ENCODE measurements at places on chromosomes 5 and 9.

- DNase-seq = peak; percentile 19
These were observed 369 bp downstream of the OCLN start for GRCh38 chr5:69492923-69493395.

DNA sequence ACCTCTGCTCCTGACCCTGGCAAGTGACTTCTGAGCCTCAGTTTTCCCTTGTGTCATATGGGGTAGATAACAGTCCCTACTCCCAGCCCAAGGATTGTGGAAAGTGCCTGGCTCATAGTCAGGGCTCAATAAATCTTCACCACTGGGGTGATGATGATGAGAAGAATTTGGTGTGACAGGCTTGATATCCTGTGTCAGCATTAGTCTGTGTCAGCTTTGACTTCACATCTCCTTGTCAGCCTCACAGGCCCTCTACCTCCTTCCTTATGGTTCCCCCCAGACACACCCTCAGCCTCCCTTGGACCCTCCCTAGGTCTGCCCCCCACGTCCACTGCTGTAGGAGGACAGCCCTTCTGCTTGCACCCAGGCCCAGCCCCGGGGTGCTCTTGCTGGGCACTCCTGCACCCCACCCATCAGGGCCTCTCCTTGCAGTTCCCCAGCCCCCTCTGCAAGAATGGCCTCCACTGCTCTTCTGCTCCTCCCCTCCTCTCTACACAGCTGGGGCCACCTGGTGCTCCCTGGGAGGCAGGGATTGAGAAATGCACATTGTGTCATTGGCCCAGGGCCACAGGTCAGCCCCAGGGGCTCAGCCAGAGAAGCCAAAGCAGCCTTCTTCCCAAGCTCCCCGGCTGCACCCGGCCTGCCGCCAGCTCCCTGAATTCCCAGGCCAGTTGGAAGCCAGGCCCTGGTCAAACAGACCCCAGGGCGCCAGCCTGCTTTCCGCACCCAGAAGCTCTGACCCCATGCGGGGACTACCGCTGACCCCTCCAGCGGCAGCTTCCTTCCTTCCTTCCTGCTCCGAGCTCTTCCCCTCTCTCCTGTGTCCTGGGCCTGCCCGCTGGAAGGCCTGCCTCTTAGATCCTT lies 7.7 kb downstream of the FGFR4 start:
- DNase-seq = no peak

GRCh38 chr9:4305065-4305985 lies 5.5 kb upstream of the GLIS3 start:
- no peak for DNase-seq

DNA sequence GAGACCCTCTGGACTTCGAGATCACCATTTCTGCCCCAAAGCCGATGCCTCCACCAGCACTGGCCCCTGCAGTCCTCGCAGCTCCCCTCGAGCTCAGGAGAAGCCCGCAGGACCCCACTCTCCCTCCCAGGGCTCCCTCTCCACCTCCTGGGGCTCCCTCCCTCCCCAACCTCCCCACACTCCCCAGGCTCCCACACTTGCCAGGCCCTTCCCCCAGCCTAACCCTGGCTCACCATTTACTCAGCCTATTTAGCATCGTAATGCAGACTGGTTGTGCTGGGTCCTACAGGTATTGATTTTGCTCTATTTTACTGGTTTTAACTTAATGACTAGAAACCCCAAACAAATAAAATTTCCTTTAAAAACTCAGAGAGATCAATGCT lies 23.7 kb upstream of the TMEM250 start:
- DNase-seq = no peak

DNA sequence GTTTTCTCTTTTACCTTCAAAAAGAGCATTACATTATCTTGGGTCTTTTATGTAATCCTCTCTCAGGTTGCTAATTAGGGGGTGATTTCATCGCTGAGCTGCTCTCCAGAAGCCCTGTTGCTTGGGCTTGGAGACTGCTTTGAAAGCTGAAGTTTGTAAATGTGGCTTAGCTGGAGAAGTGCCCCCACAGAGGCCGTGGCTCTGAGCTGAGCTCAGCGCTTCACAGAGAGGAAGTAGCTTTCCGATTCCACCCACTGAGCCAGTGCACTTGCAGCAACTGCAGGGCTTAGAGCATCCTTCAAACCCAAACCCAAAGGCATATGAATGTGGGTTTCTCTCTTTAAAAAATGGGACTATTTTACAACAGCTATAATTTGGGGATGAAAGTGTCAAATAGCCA lies 13.7 kb upstream of the NXNL2 start:
- DNase-seq = no peak

DNA sequence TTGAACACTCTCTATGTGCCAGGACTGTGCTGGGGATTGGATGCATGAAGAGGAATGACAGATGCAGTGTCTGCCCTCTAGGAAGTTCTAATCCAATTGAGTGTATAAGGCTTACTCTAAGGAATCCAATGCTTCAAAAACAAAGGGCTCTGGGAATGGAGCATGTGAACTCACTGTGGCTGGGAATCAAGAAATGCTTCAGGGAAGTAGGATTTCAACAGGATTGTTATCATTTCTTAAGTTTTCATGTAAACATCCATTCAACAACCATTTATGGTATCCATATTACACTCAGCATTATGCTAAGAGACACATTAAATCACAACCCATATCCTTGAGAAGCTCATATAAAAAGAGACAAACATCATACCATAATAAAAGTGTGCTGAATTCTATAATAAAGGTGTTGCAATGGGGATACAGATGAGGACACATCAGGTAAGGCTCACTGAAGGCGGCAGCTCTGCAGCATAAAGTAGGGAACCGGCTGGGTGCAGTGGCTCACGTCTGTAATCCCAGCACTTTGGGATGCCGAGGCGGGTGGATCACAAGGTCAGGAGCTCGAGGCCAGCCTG lies 11.3 kb downstream of the SIL1 start:
- no peak for DNase-seq

Measured in activated naive CD4-positive, alpha-beta T cell treated with anti-CD3 and anti-CD28 coated beads, Interleukin-2, amount 50 U/mL, for 16 hours (primary cell).